ENCODE measurements at places on chromosomes 7 and 10.
A peak's percentile ranks its signal among the peaks of the same experiment; 100 is the strongest.

GRCh38 chr7:140294454-140294853 is 103.9 kb downstream of the SLC37A3 start:
- no peak for DNase-seq

- DNase-seq: no peak
Measured at GRCh38 chr7:47183862-47184590, 397.9 kb downstream of the TNS3 start.

GRCh38 chr7:81234896-81235295 is 316.0 kb upstream of the SEMA3C start:
- DNase-seq: no peak

DNA sequence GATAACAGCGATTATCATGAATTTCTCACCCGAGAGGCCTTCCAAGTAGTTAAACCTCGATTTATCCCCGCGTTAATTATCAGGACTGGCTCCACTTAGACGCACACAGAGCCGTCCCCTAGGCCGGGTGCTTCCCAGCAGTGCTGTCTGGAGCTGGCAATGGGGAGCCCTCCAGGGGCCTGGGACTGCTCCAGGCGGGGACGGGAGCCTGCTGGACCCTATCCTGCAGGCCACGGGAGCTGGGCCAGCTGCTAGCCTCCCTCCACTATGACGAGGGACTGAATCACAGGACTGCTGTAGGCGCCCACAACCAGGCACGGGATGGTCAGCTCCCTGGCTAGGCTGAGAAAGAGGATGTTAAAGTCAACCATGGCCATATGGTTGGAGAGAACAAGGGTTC is 229.1 kb downstream of the ELFN1 start:
- no peak for DNase-seq

GRCh38 chr10:62618576-62619412 is 185.7 kb upstream of the ADO start:
- peak; percentile 24 for DNase-seq

DNA sequence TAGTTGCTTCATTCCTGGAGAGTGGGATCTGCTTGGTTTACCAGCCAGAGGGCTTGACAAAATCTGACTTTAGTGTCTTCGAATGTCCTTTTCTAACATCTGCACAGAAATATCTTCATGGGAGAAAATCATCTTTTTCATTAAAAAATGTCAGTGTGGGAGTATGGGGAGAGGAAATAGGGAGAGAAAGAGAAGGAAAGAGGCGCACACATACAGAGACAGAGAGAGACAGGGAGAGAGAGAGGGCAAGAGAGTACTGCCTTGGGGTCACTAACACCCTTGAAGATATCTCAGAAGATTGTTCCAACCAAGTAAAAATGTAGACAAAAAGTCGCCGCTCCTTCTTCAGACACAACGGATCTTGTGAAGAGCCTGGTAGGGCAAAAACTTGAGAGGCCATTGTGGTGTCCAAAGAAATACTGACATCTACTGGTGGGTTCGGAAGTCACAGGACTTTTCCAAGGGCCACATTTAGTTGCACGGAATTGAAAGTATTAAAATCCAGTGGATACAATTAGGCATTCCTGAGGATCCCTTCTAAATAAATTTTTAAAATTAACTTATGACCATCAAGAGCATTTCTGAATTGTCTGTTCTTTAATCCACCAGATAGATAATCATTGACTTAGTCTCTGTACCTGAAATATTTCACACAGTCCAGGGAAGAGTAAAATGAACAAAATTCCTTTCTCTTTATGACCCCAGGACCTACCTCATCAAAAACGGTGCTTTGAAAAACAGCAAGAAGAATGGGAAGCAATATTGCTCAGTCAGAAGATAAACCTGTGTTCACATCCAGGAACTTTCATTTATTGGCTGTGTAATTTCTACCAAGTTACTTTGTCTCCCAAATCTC is 29.7 kb downstream of the VIM start:
- DNase-seq: peak; percentile 82

DNA sequence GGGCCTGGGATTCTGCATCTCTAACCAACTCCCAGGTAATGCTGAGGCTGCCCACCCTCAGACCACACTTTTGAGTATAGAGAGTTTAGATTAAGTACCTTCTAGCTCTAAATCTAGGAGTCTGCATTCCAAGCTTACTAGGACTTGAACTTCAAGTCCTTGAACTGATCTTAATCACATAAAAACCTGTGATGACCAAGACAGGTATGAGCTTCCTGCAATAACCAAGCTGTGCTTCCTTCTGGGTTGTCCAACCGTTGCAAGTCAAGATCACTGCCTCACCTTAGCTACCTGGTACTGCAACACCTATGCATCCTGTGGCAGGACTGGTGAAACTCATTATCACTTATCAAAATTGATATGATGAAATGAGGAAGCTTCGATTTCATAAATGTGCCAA is 32.9 kb upstream of the RAPGEF5 start:
- DNase-seq: no peak
